Cerebellar nuclear complex (tissue), 1 donor: ENCODE measurements at places on chromosomes 1 and 21.

DNA sequence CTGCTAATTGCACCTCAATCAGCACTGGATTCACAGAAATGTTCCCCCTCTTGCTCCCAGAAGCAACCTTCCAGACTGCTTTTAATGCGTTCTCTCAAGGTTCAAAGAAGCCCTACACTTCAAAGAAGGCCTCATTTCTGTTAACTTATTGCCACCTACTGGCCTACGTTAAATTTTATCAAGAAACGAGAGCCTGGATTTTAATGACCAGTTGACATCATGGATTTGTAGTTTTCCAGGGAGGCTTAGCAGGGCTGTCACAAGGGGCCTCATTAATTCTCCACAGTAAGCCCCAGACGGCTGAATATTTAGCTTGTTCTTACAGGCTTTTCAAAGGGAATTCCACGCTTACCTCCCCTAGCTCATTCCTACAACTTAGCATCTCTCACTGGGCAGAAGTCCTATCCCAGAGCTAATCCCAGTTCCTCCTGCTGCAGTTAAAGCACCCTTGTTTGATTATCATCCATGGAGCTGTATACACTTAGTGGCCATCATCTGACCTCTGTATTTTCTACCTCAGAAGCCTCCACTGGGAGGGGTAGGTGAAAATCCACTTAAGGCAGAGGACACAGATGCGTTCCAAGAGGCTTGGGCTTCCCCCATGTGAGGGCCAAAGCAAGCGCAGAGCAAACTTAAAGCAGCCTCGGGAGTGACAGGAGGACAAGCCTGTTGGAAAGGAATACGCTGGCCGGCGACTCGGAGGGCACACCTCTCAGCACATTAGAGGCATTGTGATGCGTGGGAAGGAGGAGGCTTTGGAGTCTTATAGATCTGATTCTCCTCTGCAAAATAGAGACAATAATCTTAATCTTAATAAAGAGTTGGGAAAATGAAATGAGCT lies 32.2 kb upstream of the CYP4X1 start:
- DNase-seq = no peak

GRCh38 chr1:37922767-37923550 lies 23.9 kb downstream of the INPP5B start:
- no peak for DNase-seq

- no peak for DNase-seq
Observed at GRCh38 chr1:243786531-243786930, 63.5 kb downstream of the AKT3 start.

DNA sequence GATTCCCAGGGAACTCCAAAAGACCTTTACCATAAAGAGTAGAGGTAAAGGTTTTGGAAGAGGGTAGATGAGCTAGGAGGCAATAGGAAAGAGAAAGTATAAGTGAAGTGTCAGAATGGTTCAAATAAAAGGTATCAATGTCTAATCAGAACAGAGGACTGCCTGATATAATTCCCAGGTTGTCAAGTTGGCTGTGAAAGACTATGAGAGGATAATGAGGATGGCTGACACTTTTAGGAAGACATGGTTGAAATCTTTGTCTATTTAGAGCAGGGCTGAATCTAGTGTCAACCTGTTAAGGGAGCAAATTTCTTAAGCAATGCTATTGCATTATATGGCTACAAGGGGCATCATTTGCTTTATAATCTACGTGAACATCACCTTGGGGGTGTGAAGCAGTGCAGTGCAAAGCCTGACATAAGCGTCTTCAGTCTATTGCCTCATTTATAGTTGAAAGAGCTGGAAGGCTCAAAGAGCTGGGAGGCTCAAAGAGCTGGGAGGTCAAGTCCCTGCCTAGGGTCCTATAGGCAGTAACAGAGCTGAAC lies 308.3 kb upstream of the DEPDC1 start:
- no peak for DNase-seq

DNA sequence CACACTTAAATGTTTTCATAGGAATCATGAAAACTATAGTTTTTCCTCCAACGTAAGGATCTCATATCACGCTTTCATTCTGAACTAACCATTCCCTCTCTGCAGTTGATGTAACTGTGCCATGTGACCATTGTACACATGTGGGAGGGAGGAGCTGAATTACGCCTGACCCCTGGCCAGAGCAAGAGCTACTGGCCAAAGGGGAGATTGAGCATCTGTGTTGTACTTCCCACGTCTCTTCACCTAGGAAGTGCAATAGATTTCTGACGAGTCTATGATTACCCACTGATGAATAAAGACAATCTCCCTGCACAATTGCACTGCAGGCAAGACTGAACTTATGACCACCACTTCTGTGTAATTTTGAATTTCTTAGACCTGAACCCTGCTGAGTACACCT lies 24.0 kb downstream of the PTPRC start:
- DNase-seq = no peak

GRCh38 chr1:163725551-163725950 lies 403.8 kb downstream of the NUF2 start:
- no peak for DNase-seq

DNA sequence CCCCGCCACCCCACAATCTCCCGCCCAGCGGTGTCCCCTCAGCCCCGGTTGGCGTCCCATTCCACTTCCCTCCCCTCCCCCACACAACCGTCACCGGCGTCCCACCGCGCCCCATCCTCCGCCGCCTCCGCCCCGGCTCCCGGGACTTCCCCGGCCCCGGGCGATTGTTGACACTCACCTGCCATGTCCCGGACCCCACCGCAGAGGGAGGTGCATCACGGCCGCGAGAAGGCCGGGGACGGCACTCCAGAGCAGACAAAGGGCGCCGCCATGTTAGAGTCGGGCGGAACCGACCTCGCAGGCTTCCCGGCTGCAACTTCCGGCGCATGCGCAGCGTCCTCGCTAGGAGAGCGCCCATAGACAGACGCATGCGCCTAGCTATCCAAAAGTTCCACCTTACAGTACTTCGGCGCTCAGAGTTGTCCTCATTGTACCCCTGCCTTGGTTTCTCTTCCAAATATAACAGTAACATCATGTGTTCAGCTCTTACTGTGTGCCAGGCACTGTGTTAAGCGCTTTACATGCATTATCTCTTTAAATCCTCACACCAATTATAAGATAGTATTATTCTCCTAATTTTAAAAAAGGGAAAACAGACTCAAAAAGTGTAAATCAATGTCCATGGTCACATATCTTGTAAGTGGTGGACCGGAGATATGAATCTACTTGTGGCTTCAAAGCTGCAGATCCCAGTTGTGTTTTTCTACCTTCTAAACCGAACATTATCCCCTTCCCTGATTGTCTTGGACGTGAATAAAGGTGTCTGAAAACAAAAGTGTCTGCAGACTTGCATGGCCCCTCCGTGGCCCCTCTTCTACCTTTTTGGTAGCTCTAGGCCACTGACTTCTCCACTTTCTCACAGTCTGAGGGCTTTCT lies at the start of gene ZBTB17:
Gene ZBTB17 (minus strand): TSS at position 297 of the 876 bp plus-strand sequence. CDS start 27,606 bp downstream, outside the sequence.
- no peak for DNase-seq

DNA sequence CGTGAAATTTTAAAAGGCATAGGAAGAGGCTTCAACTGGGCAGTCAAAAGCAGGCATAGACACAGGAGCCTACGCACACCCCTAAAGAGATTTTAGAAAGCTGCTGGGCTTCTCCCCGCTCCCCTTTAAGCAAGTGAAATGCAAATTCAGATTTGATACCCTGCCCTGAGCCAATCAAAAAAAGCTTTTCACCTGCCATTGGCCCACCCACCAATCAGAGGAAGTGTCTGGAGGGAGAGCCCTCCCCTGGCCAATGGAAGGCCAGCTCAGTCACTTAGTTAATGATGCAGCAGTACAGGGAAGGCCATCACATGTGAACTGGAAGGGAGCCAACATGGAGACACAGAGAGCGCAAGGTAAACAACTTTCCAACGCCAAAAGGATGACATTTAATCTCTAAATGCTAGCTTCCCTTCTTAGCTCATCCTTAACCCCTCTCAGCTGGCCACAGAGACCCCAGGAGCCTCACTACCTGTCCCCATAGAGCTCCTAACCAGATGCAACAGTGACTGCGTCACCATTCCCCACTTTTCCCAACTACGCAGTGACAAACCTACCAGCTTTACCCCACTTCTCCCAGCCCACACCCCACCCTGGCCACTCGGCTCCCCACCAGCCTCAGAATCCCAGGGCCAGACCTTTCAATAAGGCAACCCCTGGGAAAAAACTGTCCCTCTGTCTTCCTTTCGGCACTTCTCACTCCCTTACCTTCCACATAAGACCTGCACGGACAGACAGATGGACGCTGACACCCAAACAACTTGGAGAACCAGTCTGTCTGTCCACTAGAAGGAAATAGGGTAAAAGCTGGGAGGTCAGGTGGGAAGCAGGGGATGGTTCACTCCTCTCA lies 71.0 kb downstream of the CD46 start:
- DNase-seq = peak; percentile 95

GRCh38 chr1:203655671-203656070 lies 29.0 kb downstream of the ATP2B4 start:
- no peak for DNase-seq
